KG1 (cell line): ENCODE measurements at places on chromosomes 2 and 18.

- no peak for DNase-seq
Measured at GRCh38 chr2:45170191-45171135, 161.2 kb upstream of the SIX2 start.

DNA sequence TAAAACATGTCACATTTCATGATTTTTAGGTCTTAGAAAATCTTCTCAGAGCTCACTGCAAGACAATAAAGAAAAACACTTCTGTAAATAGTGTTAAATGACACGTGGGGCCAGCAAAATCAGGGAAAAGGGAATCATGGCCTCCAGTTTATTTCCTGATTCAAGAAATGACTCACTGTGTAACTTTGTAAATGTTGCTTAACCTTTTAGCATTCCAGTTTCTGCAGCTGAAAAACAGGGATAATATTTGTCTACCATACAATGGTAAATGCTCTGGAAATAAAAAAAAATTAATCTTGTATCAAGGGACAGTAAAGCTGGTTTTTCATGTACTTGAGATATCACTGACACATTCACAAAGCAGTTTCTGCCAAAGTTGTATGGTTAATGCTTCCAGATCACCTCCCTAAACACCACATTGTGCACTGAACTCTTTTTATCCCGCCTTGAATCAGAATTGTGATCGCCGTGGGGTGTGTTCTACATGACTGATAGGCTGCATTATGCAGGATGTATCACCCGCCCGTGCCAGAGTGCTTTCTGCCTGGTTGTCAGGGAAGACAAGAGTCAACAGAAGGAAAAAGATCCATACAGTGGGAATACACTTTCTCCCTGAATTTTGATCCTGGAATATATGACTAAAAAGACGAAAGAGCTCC lies 238.8 kb downstream of the IKZF2 start:
- no peak for DNase-seq

GRCh38 chr2:129301431-129301913 lies 678.0 kb upstream of the RAB6C start:
- no peak for DNase-seq

- no peak for DNase-seq
Measured at GRCh38 chr2:219620546-219620945, 6.9 kb upstream of the SLC4A3 start.

GRCh38 chr2:176421297-176422050 lies 152.2 kb downstream of the MTX2 start:
- no peak for DNase-seq
